Activated naive CD4-positive, alpha-beta T cell treated with anti-CD3 and anti-CD28 coated beads, Interleukin-2, amount 50 U/mL, for 72 hours (primary cell): ENCODE measurements at places on chromosomes 12 and 14. TPM values are rescaled to one million over a fixed set of nuclear protein-coding genes. Genes with fewer than 3 reads are reported as not detected.

DNA sequence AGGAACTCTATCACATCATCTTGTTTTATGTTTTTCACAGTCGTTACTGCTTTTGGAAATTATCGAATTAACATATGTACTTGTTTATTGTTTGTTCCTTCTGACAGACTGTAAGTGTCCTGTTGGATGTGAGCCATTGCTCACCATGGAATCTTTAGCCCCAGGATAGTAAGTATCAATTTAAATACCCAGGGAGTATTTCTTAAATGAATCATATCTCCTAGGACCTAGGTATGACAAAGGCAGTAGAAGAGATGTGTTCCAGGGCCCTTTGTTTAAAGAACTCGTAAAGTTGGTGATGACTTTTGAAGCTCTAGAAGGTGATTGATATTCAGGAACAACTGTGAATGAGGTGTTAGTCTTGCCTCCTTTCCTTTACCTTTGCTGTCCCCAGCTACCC, 30.3 kb upstream of the STRAP start:
- no peak for DNase-seq

DNA sequence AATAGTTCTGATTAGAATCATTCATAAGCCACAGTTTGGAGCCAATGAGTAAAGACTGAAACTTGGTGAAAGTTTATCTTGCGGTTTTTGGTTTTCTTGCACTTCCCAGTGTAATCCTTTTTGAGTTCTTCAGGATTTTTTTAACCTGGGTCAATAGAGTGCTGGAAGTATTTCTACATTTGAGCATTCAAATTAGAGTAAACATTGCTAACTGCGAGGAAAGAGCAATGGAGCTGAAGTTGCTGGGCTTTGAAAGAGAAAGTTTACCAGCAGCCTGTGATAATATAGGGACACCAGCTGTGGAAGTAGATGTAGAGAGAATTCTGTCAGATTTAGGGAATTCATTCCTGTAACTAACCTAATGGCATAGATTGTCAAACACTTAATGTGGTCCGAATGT, 30.3 kb downstream of the ANO6 start:
- no peak for DNase-seq

The DPF3 gene
- total RNA-seq = 0.29 TPM

GRCh38 chr12:73383584-73384222, 1111.5 kb downstream of the TRHDE start:
- DNase-seq = no peak
